Activated T-cell treated with anti-CD3 and anti-CD28 coated beads, Interleukin-2, amount 50 U/mL, for 24 hours (primary cell): ENCODE measurements at places on chromosomes 2 and 18.

DNA sequence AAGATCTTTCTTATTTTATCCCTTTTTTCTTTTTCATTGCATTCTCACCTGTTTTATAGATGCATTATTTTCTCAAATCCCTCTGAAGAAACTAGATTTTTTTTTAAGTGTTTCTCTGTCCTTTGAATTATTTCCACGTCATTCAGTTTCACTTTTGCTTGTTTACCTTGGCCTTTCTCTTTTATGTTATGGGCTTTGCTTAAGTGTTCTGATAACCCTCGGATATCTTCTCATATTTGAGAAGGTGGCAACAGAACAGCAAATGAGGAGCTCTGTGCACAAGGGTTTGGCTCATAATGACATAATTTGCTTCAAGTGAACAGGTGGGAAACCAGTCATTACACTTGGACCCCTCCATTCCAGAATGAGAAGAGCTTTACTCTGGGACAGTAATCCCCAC, 111.9 kb downstream of the C1D start:
- DNase-seq = no peak

DNA sequence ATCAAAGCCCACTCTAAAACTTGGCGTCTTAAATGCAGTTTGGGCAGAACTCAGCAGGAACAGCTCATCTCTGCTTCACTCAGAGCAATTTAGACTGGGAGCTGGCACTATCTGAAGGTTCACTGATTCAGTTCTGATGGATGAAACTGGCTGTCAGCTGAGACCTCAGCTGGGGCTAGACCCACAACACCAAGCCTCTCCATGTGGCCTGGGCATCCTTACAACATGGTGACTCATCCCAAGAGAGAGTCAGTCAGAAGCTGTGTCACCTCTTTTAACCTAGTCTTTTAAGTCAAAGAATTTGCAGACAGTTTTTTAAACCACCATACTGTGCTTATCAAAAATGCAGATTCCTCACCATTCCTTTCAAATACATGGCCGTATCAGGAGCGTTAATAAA, 62.6 kb upstream of the ZNF397 start:
- DNase-seq = no peak

- no peak for DNase-seq
Measured at GRCh38 chr2:118558846-118559245, 288.6 kb downstream of the EN1 start.

- DNase-seq = no peak
Measured at GRCh38 chr2:26414311-26414710, 12.6 kb downstream of the DRC1 start.

DNA sequence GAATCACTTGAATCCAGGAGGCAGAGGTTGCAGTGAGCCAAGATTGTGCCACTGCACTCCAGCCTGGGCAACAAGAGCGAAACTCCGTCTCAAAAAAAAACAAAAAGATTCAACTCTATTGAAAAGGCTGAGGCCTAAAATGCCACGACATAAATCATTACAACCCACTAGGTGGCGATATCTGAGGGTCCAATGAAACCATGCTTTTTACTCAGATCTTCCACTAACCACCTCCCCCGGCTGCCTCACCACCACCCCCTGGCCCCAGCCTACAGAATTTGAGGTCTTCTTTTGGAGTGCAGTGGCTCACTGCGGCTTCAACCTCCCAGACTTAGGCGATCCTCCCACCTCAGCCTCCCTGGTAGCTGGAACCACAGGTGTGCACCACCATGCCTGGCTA, 57.5 kb downstream of the AP1S3 start:
- DNase-seq = peak; percentile 48

GRCh38 chr2:165793161-165793778, 777 bp downstream of the GALNT3 start:
- DNase-seq = peak; percentile 44

DNA sequence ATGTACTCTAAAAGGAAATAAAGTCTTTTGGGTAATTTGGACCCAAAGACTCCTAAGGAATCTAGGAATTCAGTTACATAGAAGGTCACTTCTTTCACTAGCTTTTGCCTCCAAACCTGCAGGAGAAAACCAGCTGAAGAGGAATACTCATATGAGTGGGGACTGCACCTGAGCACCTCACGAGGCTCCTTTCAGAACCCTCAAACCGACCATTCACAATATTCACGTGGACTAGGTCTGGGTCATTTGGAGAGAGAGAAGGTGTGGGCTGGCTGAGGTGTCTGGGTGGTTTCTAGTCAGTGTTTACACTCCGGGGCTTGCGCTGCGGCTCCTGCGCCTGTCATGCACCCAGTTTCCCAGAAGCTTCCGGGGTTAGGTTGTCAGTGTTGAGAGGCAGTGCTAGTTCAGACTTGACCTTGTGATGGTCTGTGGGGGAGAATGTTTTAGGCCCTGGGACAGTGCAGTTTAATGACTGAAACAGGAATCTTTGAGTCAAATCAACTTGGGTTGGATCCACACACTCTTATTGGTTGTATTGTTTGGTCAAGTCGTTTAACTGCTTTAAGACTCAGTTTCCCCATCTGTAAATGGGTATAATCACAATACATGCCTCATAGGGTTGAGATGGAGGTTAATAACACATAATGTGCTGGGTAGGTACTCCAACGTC, 78.4 kb downstream of the LIMS1 start:
- peak; percentile 71 for DNase-seq

DNA sequence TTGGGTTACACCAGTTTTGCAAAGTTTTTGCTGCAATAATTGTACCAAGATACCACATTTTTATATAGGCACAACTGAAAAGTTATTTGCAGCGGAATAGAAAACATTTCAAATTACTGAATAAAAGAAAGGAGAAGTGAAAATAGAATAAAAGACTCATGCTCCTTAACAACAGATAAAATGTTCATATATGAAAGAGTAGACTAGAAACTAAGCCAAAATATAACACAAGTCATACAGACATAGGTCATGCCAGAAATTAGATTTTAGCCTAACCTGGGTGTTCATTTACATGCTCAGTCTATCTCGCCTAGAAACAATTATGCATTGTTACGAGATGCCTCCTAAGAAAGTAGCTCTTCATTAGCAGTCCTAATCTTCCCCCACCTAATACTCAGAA, 16.4 kb upstream of the MAP3K20 start:
- no peak for DNase-seq

DNA sequence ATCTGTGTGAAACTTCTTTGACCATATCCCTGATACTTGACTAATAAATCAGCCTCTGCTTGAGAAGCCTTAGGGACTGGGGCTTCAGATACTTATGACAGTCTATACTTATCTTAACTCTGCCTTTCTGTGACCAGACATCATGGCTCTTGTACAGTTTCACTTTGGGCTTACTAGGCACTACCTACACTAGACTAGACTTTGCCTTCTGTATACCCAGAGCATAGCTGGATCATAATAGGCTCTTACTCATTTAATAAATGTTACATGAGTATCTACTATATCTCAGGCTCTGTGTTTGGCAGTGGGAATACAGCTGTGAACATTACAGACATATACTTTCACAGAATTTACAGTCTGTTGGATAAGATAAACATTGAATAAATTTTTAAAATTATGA, 9.0 kb downstream of the UGP2 start:
- DNase-seq = no peak

- no peak for DNase-seq
Measured at GRCh38 chr18:71370671-71371445, 1082.0 kb downstream of the SOCS6 start.

DNA sequence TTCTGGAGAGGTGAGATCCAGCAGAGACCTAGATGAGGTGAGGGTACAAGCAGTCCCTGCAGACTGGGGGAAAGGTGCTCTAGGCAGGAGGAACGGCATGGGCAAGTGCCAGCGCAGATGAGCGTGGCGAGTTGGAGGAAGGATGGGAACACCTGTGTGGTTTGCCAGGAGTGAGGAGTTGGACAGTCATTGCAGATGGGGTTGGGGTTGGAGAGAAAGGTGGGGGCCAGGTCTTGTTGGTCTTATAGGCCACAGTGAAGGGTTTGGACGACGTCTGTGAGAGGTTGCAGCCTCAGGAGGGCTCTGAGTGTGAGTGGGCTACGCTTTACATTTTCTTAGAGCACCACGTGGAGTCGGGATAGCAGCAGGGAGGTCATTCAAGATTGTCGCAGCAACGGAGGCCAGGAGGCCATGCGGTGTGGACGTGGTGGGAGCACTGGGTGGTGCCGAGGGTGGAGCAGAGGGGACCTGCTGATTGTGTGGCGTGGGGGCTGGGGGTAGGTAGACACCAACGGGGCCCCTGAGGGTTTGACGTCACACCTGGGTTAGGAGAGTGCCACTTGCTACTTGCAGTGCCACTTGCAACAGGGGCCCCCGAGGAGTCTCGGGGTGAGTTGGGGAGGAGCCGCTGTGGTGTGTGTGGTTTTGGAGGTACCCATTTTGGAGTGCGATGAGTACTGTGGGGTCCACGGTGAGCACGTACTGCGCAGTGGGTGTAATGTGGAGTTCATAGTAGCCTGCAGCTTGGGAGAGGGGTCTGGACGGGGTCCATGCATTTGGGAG, 66.2 kb downstream of the LPIN1 start:
- DNase-seq = no peak

DNA sequence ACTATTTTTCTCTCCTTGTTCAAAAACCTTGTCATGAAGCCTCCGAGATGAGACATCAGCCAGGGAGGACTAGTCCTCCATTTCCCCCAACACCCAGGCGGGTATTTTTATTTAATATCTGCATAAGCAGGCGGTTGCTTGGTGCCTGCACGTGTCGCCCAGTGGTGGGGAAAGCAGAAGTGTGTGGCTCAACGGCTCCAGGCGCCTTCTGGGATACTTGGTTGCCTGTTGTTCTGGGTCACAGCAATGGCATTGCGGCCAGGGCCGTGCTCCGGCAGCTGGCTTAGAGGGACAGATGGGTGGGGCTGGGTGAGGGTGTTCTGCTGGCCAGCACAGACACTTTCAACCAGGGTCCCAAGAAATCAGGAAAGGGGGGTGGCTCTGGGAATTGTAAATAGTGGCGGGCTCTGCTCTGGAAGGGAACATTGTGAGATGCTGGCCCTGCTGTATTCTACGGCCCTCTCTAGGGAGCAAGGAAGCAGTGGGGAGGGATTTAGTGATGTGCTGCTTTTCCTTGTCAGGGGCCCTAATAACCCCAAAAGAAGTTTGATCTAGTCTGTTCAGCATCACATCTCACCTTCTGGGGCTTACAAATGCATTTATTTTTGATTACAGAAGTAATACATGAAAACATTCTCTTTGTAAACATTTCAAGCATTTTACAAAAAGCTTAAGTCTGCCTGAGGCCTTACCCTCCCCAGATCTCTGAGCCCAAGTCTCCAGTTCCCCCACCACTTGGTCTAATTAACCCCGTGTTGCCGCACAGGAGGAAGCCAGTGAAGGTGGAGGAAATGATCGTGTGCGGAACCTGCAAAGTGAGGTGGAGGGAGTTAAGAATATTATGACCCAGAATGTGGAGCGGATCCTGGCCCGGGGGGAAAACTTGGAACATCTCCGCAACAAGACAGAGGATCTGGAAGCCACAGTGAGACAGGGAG, 1.1 kb downstream of the VAMP8 start:
- peak; percentile 51 for DNase-seq

GRCh38 chr2:119659601-119660342, 19.2 kb upstream of the TMEM177 start:
- peak; percentile 52 for DNase-seq

- no peak for DNase-seq
Measured at GRCh38 chr2:1744446-1745170, at the start of gene PXDN. Gene PXDN, minus strand, starts transcription at chr2:1744515. Its CDS starts 60 bp downstream, at chr2:1744455.

DNA sequence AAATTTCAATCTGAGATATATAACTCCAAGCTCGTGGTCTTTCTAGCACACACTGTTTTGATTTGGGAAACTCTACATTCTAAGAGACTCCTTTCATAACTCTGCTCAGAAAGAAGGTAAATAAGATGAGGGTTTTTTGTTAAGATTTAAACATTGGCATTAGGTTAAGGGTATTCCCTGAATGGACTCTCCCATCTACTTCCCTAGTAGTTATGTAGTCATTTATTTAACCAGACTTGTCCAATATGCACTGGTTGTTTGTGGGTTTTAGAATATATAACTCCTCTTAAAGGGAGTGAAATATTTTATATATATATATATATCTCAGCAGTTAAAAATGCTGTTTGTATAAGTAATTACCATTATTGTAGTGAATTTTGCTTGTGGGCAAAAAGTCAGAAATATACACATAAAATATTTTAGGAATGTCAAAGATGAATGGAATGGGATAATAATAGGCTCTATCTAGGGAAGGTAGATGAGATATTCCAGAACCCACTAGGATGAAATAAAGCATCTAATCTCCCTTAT, 61.5 kb upstream of the WDR75 start:
- DNase-seq = no peak

- no peak for DNase-seq
Measured at GRCh38 chr2:46047290-46047689, 249.9 kb upstream of the EPAS1 start.

DNA sequence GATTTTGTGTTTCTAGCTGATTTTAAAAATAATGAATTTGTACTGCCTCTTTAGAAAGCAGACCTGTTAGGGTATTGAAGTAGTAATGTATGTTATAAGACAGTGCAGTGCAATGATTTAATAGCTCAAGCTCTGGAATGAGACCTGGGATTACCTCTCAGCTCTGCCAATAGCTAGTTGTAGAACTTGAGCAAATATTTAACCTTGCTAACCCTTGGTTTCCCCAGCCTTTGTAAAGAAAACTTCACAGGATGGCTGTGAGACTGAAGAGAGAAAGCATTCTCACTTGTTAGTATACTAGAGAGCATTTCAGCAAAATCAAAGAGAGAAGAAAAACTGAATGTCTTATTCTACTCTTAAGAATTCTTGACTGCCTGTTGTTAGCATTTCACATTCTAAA, 293.9 kb downstream of the KIAA1328 start:
- DNase-seq = no peak

DNA sequence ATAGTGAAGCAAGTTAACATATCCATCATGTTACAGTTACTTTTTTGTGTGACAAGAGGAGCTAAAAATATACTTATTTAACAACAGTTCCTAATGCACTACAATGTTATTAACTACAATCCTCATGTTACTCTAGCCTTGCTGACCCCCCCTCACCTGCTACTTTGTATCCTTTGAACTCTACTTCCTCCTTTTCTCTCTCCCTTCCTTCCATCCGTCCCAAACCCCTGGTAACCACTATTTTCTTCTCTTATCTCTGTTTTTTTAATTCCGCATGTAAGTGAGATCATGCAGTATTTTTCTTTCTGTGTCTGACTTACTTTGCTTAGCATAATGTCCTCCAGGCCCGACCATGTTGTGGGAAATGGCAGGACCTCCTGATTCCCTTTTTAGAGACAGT, 59.4 kb downstream of the NPAS2 start:
- no peak for DNase-seq

DNA sequence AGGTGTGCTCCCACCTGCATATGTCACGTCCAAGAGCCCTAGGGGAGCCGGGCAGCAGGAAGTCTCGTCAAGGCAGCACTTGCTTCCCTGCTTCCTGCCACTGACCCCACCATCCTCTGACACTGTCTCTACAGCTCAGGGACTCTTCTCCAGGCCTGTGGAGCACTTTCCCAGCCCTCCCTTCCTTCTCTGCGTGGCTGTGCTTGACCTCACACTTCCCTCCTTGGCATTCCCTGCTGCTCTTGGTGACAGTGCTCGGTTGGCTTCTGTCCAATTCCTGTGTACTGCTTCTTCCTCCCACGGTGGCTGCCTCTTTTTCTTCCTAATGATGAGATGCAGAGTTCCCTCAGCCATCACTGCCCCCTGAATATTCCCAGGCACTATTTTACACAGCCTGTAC, 2.8 kb downstream of the CIDEA start:
- no peak for DNase-seq
